Activated CD4-positive, alpha-beta T cell treated with anti-CD3 and anti-CD28 coated beads, Interleukin-10, Interleukin-2, amounts not matched to agents 100 ng/mL and 50 ng/mL, durations not matched to agents 16 hours and 8 hours (primary cell): ENCODE measurements at places on chromosomes 12 and 14.

GRCh38 chr12:51922762-51923505 lies 15.6 kb downstream of the ACVRL1 start:
- no peak for DNase-seq

- DNase-seq: no peak
These were observed 12.1 kb downstream of the SLC7A8 start for GRCh38 chr14:23171222-23171975.

GRCh38 chr12:3828888-3829287 lies 44.3 kb downstream of the PARP11 start:
- no peak for DNase-seq

DNA sequence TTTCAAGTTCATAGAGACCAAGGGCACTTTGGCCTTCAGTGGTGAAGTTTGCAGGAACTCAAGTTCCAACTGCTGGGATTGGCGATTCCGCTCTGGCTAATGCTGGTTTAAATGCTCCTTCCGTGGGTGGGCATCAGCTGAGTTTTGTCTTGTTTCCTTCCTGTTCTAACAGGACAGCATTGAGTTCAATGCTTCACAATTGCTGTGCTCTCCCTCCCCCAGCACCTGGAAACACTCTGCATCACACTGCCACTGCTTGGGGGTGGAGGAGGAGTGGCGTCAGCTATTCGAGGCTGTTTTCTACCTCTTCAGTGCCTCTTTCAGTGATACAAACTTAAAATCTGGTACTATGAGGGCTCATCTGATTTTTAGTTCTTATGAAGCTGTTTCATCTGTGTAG lies 634.9 kb downstream of the FSCB start:
- no peak for DNase-seq

- DNase-seq: peak; percentile 28
These were observed 145.4 kb upstream of the ABCD2 start for GRCh38 chr12:39764944-39765560.

DNA sequence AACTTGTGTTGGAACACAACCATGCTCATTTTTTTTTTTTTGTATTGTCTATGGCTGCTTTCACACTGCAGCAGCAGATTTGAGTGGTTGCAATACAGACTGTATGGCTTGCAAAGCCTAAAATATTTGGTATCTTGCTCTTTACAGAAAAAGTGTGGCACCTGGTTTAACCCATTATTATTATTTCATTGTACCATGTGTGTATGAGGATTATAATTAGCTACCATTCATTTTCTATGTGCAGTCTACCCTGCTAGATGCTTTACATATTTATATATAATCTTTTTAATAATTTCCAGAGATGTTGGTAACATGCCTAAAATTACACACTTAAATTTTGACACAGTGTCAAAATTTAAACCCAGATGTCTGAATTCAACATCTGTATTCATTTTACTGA lies 37.7 kb downstream of the SPATS2 start:
- no peak for DNase-seq

- DNase-seq: no peak
These were observed 39.7 kb upstream of the TBX5 start for GRCh38 chr12:114445401-114446323.

GRCh38 chr12:26746121-26746714 lies 86.8 kb downstream of the ITPR2 start:
- peak; percentile 10 for DNase-seq

DNA sequence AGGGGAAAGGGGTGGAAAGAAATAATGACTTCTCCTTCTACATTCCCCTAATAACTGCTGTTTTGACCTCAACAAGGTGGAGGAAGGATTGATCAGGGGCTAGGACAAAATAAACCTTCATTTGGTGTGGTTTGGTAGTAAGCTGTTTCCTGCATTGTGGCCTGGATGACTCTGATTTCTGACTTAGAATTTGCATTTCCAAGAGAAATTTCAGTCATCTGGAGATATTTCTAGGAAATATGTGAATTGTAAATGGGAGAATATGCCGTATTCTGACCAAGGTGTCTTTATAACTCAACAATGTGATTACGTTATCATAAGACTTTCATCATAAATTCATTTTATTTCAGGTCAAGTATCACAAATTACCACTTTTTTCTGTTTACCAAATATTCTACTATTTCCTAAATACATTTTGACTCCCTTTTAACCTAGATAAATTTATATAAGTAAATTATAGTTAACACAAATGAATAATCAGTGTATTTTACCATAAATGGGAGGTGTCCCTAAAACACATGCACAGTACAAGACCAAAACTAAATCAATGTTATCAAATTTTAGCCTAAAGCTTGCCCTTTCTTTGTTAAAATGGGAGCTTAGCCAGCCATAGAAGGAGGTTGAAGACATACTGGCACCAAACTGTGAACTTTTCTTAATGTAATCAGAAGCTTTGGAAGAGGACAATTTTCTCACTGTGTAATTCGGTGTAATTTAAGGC lies 828.8 kb downstream of the TMTC2 start:
- DNase-seq: no peak

DNA sequence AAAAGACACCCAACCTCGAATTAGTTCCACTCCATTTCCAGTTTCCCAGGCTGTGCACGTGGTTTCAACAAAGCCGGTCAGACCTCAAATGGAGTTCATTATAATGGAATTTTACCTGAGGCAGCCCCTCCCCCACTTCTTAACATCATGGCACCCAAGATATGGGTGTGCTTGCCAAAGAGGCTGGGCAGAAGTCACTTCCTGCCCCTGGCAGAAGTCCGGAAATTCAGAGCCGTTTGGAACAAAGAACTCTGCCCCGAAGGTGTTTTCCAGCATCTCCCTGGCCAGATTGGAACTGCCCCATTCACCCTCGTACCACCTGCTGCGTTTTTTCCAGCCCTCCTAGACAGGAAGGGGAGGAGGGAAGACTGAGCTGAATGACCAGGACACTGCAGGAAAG lies 8.2 kb downstream of the VDR start:
- no peak for DNase-seq

DNA sequence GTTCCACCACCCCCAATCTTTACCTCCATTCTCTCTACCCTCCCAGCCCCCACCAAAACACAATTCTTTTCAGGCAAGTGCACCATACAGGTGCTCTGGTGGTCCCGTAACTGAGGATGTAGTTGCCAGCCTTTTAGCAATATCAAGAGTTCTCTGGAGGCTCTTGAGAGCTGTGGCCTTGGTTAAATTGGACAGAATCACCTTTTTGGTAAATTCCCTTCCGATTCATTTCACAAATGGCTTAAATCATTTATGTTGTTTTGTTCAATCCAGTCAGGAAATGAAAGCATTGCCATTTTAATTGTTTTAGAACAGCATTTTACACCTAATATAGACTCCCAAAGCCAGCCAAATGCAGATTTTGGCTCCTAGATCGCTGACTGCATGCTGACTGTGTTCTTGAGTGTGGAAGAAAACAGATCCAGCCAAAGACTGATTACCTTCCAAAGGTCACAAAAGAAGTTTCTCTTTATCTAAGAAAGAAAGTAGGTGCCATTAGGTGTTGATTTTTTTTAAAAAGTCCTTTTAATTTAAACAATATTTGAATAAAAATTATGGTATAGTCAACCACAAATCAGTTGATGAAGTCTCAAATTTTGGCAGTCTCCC lies 25.6 kb downstream of the CRADD start:
- no peak for DNase-seq

DNA sequence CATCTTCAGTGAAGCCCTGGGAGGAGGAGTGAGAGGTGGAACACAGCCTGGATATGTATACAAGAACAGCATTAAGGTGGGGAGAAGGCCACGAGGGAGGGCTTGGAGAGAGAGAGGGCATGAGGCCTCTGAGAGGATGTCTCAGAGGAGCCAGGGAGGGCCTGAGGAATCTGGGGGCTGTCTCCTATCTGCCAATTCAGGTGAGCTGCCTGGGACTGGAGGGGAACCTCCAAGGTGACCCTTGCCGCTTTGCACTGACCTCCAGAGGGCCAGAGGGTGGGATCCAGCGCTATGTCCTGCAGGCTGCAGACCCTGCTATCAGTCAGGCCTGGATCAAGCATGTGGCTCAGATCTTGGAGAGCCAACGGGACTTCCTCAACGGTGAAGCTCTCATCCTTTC lies 4.4 kb downstream of the ARHGEF25 start:
- no peak for DNase-seq

GRCh38 chr12:47886510-47887240 lies 18.1 kb downstream of the VDR start:
- DNase-seq: no peak

- DNase-seq: peak; percentile 23
These were observed 1973.9 kb upstream of the FLRT2 start for GRCh38 chr14:83556065-83556464.

DNA sequence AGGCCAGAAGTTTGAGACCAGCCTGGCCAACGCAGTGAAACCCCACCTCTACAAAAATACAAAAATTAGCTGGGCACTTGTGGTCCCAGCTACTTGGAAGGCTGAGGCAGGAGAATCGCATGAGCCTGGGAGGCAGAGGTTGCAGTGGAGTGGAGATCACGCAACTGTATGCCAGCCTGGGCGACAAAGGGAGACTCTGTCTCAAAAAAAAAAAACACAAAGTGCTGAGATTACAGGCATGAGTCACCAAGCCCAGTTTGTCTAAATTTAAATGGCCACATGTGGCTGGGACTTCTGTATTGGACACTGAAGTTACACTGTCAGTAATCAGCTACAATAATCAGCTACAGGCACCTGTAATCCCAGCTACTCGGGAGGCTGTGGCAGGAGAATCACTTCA lies 100.9 kb upstream of the AEBP2 start:
- DNase-seq: no peak

DNA sequence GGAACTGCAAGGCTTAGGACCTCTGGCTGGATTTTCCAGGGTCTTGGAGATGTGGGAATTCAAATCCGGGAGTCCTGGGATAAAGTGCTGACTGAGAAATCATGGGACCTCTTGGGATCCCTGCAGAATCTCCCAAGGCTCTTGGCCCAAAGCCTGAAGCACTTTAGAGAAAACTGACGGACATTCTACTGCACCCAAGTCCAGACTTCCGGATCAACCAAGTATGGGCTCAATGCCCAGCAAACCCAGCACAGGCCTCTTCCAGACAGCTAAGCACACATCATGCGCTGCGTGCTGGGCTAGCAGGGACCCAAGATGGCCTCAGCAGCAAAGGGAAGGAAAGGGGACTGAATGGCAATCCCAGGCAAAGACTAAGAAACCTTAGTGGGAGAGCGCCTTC lies 85.0 kb downstream of the ACTN1 start:
- DNase-seq: no peak

GRCh38 chr12:33586576-33586975 lies 147.0 kb upstream of the SYT10 start:
- DNase-seq: no peak

- DNase-seq: no peak
These were observed 160.5 kb downstream of the NUAK1 start for GRCh38 chr12:105978276-105978675.

DNA sequence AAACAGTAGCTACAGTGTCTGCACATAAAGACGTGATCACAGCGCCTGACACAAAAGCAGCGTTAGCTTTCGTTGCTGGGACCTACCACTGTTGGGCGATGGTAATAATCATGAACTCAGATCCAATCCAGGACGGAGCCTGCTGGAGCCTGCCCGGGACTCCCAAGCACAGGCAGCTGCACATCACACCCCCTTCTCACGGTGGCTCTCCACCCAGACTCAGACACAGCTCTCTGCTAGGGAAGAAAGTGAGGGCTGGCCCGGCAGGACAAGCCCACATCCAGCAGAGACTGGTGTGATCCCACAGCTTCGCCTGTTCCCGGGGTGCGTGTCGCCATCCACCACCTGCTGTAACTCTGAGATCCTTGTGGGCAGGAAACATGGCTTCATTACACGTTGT lies 49.9 kb upstream of the FOXN3 start:
- DNase-seq: no peak

GRCh38 chr14:94196057-94196456 lies 21.9 kb downstream of the PPP4R4 start:
- DNase-seq: no peak

- DNase-seq: no peak
These were observed 23.4 kb downstream of the JKAMP start for GRCh38 chr14:59507752-59508103.

DNA sequence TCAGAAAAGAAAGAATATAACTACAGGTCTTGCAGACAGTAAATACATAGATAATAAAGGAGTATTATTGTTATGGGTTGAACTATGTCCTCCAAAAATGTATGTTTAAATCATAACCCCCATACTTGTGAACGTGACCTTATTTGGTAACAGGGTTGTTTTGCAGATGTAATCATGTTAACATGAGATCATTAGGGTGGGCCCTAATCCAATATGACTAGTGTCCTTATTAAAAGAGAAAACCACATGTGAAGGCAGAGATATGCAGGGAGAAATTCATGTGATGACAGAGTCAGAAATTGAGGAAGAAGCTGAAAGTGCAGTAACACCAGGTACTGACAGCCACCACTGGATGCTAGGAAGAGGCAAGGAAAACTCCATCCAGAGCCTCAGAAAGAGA lies 29.0 kb downstream of the MAGOHB start:
- no peak for DNase-seq

- DNase-seq: peak; percentile 47
These were observed 512.4 kb upstream of the TMPO start for GRCh38 chr12:98002887-98003493.

DNA sequence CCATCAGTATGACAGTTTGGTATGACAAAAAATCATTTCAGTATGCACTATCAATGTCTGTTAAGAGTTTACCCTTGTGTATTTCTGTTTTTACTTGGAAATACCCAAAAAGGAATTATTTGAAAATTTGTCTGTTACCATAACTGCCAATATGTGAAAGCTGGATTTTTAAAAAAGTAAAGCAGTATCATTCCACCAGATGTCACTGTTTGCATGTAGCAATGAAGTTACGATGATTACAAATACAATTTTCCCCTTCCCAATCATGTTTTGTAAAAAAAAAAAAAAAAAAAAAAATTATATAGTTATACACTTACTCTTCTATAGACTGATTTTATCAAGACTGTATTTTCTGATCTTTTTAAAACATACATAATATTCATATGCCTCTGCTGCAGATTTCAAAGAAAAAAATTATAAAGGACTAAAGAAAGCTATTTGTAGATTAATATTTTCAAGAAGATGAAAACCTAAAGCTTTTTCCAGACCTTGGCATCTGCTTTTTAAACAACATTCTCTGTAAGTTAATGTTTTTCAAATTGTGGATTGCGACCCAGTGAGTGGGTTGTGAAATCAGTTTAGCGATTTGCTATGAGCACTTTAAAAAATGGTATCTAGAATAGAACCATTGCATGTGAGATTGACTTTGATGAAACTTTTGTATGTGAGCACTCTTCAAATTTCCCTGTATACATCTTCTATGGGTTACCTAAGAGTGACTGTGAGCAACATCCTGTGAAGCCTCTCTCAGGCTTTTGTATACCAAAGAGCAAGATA lies 114.2 kb downstream of the TTC6 start:
- no peak for DNase-seq

GRCh38 chr12:29552994-29553748 lies 55.7 kb upstream of the OVCH1 start:
- DNase-seq: no peak
